ENCODE measurements at places on chromosomes 12 and 14.

GRCh38 chr14:74792249-74793039, 29.3 kb downstream of the YLPM1 start:
- DNase-seq, result no peak

DNA sequence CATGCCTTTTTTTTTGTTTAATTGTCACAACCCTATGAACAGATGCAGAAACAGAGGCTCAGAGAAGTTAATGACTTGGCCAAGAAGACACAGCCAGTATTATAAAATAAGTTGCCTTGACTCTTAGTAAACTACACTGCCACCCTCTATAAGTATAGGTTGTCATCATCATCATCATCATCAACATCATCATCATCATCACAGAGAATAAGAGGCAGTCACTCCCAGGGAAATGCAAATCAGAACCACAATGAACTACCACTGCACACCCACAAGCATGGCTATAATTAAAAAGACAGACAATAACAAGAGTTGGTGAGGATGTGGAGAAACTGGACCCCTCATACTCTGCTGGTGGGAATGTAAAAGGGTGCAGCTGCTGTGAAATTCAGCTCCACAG, 23.2 kb upstream of the C12orf76 start:
- no peak for DNase-seq

DNA sequence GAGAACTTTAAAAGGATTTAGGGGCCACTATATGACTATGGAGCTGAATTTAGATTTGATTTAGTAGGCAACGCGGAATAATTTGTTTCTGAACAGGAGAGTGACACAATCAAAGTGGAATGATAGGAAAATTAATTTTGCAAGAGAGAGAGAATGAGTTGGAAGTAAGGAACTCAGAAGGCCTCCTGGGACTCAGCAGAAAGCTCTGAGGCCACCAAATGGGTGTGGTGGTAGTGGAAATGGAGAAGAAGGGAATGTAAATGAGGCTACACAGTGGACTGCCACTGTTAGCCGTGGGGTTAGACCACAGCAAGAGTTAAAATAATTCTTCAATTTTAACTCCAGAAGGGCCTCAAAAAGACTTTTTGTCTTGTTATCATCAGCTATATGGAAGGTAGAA, 102.7 kb downstream of the LRRK2 start:
- DNase-seq, result no peak

- no peak for DNase-seq
Measured at GRCh38 chr14:103697603-103698379, 17.5 kb downstream of the XRCC3 start.

DNA sequence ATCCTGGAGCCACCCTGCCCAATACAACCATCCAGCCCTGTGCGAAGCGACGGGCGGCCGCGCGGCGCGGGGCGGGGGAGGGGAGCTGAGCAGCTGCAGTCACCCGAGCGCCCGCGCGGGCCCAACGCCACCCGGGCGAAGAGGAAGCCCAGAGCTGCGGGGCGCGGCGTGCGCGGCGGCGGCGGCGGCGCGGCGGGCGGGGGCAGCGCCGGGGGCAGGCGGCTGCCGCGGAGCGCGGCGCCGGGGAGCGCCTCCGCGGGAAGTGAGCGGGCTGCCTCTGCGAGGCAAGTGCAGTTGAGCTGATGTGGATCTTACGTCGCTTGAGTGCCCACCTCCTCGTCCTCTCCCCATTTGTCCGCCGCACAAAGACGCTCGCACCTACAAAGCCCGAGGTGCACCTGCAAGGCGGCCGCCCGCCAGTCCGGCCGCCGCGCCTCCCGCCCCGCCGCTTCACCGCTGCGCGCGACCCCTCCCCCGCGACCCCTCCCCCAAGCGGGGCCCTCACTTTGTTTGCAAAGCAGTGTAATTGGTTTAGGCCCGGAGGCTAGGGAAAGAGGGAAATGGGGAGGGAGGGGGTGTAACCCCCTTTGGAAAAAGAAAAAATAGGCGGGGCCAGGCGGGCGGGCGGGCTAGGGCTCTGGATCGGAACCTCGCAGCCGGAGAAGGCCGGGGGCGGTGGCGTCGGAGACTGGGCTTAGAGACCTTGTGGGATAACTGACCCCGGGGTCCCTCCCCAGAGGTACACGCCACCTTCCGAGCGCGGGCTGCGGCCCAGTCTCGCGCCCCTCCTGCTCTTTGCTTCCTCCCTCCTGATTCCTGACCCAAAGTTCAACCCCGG, at the start of the genes FOXA1 and TTC6:
FOXA1 (minus strand) TSS at position 279 of the 838 bp plus-strand sequence; CDS start at position 2, 277 bp downstream.
TTC6 (plus strand) TSS at position 659 of the 838 bp plus-strand sequence. CDS start 26,436 bp downstream, outside the sequence.
- peak; percentile 85 for DNase-seq

GRCh38 chr12:110176745-110177144, 52.6 kb downstream of the IFT81 start:
- no peak for DNase-seq

GRCh38 chr12:89319122-89319521, 33.2 kb downstream of the DUSP6 start:
- DNase-seq, result no peak

GRCh38 chr12:130504110-130504839, 166.6 kb downstream of the PIWIL1 start:
- DNase-seq, result no peak

GRCh38 chr14:93114068-93114710, 1.5 kb downstream of the ITPK1 start:
- DNase-seq, result no peak

GRCh38 chr12:22740656-22741355, 115.8 kb downstream of the ETNK1 start:
- no peak for DNase-seq

GRCh38 chr14:98498019-98498885, 773.7 kb downstream of the BCL11B start:
- no peak for DNase-seq

DNA sequence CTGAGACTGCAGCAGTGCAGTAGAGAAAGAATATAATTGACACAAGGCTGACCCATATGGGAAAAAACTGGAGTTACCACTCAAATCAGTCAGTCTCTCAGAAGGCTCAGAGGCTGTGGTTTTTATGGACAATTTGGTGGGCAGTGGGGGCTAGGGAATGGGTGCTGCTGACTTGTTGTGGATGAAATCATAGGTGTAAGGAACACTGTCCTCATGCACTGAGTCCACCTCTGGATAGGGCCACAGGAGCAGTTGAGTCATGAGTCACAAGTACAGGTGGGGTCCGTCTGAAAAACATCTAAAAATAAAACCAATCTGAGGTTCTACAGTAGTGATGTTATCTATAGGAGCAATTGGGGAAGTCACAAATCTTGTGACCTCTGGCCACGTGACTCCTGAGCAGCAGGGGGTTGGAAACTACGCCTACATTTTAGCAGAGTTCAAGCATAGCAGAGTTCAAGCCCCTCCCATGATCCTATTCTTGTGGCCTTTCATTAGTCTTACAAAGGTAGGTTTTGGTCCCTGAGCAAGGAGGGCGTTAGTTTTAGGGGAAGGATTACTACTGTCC, 18.1 kb upstream of the SGPP1 start:
- no peak for DNase-seq

All from D341Med (cell line).